ENCODE measurements at places on chromosomes 5 and 9.

- DNase-seq: no peak
Measured at GRCh38 chr5:134468921-134469400, 56.5 kb upstream of the JADE2 start.

DNA sequence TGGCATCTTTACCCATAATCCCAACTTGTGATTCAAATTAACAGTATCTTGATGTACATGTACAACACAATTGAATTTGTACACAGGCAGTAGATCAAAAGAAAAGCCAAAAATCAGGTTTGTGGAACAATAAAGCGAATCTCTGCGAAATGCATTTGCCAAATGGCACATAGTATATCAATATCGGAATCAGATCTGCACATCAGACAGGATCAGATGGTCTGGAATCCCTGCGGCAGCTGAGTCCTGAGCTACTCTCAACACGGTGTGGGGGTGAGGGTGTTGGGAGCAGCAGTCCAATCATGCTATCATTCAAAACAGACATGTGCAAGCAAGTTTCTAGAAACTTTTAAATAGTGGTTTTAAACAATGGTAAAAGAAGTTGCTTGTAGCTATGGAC, 358.3 kb downstream of the SEMA5A start:
- no peak for DNase-seq

GRCh38 chr9:24413651-24414050, 132.0 kb downstream of the IZUMO3 start:
- DNase-seq: no peak

GRCh38 chr9:129604766-129605163, 16.1 kb downstream of the C9orf50 start:
- no peak for DNase-seq

DNA sequence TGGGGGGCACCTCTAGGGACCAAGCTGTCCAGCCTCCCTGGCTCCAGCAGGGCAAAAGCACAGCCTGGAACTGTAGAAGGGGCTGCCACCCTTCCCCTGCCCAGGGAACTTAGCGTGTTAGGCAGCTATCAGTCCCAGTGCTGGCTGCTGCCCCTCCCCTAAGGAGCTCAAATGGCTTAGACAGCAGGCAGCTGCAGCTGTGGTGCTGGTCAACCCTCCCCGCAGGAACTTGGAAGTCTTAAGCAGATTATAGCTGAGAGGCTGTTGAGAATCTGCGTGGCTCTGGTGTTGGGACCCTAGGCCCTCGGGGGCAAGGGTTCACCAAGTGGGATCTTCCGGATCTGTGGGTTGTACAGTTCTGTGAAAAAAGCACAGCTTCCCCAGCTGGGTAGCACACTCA, 536.5 kb upstream of the CDH10 start:
- DNase-seq: no peak

DNA sequence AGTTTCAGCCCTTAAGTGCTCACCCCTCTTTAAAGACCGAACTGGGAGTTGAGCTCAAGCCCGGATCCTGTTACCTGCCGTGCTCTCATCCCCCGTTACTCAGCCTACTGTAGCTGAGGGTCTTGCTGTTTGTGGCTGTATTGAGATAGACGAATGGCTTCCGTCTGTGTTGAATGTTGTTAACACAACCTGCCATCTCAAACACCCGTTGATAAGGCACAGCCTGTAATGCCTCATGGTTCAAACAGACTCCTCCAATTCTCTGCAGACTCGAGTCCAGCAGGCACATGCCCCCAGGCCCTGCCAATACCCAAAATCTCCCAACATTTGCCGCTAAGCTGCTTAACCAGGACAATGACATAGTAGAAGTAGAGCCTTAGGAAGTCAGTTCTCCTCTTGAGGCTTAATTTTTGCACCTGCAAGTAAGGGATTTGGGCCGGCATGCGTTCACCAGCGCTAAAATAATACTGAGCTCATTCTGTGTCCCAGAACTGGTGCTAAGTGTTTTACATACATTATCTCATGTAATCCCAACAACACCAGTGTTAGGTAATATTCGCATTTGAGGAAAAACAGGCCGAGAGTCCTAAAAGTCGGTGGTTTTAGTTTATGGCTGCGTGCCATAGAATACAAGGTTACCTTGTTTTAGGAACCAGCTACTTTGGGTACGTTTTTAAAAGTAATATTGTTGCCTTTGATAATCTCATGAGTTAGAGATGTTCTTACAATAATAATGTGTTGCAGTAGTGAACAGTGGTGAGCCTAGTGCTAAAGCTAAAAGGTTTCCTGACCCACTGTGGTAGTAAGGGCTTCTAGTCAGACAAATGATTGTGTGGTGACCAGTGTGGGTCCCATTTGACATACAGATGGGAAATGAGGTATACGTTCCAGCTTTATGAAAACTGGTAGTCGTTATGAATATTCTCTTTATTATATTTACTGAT, 1.5 kb upstream of the RFX3 start:
- no peak for DNase-seq

- DNase-seq: no peak
Measured at GRCh38 chr5:179464631-179465030, 85.7 kb upstream of the RUFY1 start.

- no peak for DNase-seq
Measured at GRCh38 chr9:40907657-40908624, 220.5 kb downstream of the FOXD4L6 start.

DNA sequence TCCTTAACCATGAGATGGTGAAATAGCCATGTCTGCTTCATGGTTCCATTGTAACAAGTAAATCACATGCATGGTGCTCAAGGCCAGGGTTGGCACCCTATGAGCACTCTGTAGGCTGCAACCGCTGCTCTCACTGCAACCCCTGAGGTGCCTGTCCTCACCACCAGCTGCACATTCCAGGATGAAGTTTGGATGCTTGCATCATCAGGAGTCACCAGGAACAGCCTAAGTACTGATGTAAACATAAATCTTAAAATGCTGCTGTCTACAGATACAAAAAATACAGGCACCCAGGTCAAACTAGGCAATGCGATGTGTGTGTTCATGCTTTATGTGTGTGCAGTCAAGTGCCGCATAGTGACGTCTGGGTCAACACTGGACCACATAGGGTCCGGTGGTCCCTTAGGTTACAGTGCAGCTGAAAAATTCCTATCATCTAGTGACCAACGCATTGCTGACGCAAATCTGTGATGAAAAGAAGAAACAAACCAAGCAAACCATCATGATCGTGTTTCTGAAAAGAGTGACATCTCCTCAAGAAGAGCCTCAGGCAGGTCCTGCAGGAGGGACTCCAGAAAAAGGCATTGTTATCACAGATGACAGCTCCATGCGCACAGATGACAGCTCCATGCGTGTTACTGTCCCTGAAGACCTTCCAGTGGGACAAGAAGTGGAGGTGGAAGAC, 234.8 kb downstream of the AUH start:
- no peak for DNase-seq

DNA sequence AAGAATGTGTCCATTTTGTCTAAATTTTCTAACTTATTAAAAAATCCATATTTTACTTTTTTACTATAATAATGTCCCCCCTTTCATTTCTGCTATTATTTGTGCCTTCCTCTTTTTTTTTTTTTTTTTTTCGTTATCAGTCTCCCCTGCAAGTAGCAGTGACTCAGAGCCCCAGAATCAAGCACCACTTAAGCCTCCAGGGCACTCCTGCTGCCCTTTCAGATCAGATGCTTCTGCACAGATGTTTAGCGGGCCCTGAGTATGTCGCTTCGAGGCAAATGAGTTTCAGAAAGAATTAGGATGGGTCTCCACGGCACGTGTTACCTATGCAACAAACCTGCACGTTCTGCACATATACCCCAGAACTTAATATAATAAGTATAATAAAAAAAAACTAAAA, 11.7 kb downstream of the MED7 start:
- DNase-seq: no peak

DNA sequence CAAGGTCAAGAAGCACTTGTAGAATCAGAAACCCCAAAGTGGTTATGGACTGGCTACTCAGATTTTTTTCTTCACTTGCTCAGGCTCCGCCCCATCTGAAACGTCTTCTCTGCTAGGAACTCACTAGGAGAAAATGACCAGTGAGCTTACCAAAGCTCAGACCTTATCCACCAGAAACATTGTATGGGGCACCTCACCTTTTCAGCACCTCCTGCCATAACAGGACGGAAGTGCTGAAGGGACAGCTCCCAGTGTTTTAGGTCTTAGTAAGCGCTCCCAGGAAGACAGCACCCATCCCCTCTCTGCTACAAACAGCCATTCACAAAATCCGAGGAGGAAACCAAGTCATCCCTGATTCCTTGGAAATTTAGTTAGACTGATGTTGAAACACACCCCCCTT, 1.2 kb upstream of the GABRA1 start:
- DNase-seq: no peak

All from stimulated activated CD4-positive, alpha-beta T cell treated with anti-CD3 and anti-CD28 coated beads, Interleukin-1b, Interleukin-23, amount 100 ng/mL, for 24 hours (primary cell).